ENCODE measurements at places on chromosomes 1 and 21. TPM values are rescaled to one million over a fixed set of nuclear protein-coding genes. Genes with fewer than 3 reads are reported as not detected.

GRCh38 chr1:20083178-20083944 lies 13.4 kb downstream of the PLA2G5 start:
- no peak for DNase-seq

DNA sequence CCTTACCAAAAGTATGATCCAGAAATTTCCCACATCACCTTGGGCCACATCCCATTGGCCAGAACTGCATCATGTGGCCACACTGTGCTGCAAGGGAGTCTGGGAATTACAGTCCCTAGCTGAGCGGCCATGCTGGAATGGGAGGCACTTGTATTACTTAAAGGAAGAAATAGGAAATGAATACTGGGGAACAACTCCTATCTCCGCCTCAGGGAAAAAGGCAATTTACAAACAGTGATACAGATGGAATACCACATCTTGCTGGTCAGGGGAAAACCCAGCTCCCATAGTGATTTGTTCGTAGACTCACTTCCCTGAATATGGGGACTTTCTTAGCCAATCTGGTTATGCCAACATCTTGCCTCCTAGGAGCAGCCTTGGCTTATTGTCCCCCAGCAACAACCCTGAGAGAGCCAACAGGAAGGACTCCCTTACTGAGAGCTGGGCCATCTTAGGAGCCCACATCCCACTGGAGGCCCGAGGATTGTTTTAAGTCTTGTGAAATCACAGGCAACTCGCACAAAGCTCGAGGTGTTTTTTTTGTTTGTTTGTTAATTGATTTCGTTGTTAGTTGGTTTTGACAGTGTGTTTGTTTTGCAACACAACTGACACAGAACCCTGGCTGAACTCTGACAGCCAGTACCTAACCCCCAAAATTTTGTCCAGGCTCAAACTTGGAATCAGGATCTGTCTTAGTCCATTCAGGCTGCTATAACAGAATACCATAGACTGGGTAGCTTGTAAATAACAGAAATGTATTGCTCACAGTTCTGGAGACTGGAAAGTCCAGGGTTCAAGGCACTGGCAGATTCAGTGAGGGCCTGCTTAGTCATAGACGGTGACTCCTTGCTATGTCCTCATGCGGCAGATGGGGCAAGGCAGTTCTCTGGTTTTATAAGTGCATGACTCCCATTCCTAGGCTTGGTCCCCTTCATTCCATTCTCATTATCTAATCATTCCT lies 14.9 kb downstream of the CDA start:
- peak; percentile 94 for DNase-seq

- peak; percentile 87 for DNase-seq
These were observed 156.0 kb downstream of the RERE start for GRCh38 chr1:8661185-8662110.

- no peak for DNase-seq
These were observed 5.2 kb upstream of the AKNAD1 start for GRCh38 chr1:108862017-108862610.

- DNase-seq = no peak
These were observed 486.4 kb downstream of the PLPP3 start for GRCh38 chr1:56092684-56093570.

Gene ASAP3
- 11.1 TPM for polyA plus RNA-seq

Gene PGLYRP4
- polyA plus RNA-seq = 0.11 TPM

All from mammary epithelial cell (primary cell).